ENCODE measurements at places on chromosomes 2 and 18.

DNA sequence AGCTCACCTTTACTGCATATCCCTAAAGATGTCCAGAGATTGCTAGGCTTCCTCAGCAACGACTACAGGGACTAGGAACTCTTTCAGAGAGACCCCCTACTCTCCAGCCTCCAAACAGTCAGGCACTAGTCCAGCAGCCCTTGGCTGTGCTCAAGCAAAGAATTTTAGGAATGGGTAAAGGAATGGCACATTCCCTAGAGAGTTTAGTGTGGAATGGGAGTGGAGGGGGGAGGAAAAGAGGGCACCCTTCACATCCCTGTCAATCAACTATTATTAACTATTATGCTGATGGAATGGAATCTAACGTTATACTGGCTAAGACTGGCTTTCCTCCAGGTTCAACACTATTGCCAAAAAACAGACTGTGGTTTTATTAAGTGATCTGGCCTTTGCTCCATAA, 64.8 kb downstream of the IKZF2 start:
- no peak for DNase-seq

- no peak for DNase-seq
Measured at GRCh38 chr2:44959855-44960254, 18.4 kb downstream of the SIX3 start.

GRCh38 chr2:238143239-238143951, 4.9 kb downstream of the KLHL30 start:
- DNase-seq, result no peak

GRCh38 chr2:227366769-227367426, 12.2 kb downstream of the TM4SF20 start:
- DNase-seq, result peak; percentile 74

- no peak for DNase-seq
Measured at GRCh38 chr18:21406116-21406515, 164.1 kb downstream of the GREB1L start.

GRCh38 chr2:11647834-11648600, 22.0 kb downstream of the NTSR2 start:
- DNase-seq, result no peak

GRCh38 chr18:78376046-78376445, 603.6 kb upstream of the SALL3 start:
- peak; percentile 2 for DNase-seq

GRCh38 chr18:74745633-74746403, 148.1 kb downstream of the ZNF407 start:
- no peak for DNase-seq

- DNase-seq, result peak; percentile 34
Measured at GRCh38 chr2:49262801-49263560, 108.7 kb upstream of the FSHR start.

DNA sequence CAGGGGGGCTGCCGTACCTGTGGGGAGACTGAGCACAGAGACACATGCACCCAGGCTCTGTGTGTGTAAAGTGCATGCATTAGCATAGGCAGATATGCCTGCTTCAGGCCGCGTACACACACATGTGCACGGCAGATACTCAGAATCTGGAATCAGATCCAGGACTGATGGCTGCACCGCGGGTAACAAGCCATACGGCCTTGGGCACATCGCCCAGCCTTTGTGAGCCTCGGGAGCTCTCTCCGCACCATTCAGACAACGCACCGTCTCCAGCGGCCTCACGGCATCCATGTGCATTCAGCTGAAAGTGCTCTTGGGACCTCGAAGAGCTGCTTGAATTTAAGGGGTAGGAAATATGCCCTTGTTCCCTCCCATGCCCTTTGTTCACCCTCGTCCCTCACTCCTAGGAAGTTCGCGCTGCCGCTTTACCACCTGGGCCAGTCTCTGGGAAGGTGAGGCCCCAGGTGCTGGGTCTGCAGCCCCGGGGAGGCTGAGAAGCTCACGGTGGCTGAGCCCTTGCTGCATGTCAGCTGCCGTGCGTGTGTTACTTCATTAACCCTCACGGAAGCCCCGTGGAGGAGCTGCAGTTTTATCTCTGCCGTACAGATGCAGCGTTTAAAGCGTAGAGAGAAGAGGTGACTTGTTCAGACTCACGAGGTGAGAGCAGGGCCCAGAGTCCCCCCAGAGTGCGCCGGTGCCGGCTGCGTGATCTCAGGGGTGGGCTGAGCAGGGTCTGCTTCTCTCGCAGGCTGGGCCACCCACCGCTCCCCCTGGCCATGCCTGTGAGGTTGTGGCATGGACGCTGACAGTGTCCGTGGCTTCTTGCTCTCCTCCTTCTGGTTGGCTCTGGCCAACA, 377.7 kb upstream of the MYT1L start:
- no peak for DNase-seq

DNA sequence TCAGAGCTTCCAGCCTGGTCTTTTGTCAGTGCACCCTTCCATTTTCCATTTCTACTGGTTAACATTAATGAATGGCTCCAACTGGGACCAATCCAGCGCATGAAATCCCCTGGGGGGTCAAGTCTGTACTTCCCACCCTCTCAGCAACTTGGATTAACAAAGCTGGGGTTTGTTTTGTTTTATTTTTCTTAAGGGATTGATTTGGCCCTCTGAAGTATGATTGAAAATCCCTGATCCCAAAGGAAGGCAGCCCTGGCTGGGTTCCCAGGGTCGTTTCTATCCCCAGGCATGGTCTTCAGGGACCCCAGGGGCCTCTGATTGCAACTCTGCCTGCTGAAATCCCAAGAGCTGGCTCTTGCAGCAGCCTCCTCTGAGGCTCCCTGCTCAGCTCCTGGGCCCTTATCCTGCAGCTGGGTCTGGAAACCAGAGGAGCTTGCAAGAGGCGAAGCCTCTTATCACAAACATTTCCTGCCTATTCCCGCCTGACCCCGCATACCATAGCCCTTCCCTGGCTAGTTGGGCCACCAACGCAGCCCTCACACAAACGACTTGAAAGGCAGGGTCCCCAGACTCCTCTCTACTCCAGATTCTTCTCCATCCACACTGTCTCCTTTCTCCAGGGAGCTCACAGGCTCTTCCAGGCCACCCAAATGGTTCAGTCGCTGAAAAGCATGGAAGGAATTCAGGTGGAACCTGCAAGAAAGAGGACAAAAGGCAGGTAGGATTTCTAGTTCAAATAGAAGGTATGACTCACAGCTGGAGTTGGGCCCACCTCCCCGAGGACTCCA, 109.7 kb upstream of the PKDCC start:
- DNase-seq, result no peak

DNA sequence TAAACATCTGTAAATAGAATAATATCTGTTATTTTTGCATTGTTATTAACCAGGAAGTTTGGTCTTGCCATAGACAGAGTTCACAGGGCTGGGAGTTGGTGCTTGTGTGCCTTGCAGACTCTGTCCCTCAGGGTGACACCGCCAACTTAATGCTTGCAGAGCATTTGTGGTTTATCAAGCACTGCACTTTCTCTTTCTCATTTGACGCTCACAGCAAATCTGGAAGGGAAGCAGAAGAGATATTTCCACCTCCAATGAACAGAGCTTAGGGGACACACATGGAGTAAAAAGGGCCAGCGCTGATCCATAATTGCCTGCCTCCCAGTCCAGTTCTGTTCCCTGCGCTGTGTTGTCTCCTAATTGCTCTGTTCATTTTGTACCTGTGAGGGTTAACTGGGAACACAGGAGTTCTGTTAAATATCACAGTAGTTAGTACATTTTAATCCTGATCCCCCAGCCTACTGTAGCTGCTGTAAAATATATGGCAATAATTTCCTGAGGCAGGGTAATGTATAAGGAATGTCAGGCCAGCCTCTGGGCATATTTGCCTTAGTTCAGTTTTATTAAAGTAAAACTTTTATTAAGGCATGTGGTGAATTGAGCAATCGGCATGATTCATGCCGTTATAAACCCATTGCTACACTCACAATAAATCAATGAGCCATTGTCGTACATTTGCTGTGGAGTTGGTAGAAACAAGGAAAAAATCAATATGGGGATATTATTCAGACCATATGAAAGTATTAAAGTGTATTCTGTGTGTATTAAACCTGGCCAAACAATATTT, 182.5 kb upstream of the OSR1 start:
- no peak for DNase-seq

GRCh38 chr2:68726608-68727367, 7.8 kb upstream of the ARHGAP25 start:
- no peak for DNase-seq

- no peak for DNase-seq
Measured at GRCh38 chr2:147017951-147018645, 826.7 kb upstream of the ACVR2A start.

- peak; percentile 70 for DNase-seq
Measured at GRCh38 chr18:10453806-10454680, at the start of gene APCDD1. APCDD1 (plus strand) TSS chr18:10454635; CDS start chr18:10454982, 347 bp downstream.

DNA sequence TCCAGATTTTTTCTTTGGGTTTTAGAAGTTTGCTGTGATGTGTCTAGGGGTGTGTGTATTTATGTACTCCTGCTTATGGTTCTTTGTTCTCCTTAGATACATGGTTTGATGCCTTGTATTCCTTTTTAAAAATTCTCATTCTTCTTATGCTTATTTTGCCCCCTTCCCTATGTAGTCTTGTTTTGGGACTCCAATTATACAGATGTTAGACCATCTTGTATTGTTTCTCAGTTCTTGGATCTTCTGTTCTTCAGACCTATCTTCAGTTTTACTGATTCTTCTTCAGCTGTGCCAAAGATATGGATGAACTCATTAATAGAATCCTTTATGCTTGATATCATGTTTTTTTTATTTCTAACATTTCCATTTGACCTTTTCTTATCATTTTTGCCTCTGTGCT, 14.2 kb upstream of the MSL3B start:
- no peak for DNase-seq

DNA sequence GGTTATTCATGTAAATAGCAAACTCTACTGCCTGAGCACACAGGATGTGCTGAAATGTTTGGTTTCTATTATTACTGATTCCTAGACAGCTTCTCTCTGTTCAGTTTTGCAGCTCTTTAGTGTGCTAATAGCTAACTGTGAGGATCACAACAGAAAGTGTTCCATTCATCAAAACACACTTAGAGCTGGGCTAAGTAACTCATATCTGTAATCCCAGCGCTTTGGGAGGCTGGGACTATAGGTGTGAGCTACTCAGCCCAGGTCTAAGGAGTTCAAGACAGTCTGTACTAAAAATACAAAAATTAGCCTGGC, 63.2 kb downstream of the MOGAT1 start:
- no peak for DNase-seq

DNA sequence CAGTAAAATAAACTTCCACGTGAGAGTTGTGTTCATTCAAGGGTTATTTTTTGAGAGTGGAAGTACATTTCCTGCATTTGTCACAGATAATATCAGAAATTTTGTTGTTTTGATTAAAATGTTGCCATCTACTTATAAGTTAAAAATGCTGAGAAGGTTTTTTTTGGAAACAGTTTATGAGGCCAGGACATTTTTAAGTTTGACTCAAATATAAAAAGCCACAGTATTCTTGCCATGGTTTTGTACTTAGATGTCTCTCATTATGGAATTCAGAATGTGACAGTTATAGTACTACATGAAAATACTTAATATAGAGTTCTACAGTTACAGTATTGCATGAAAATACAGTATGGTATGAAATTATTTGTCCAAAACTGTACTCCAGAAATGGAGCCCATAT, 44.1 kb downstream of the PDK1 start:
- DNase-seq, result no peak

- no peak for DNase-seq
Measured at GRCh38 chr2:228916416-228917090, 354.5 kb downstream of the PID1 start.

DNA sequence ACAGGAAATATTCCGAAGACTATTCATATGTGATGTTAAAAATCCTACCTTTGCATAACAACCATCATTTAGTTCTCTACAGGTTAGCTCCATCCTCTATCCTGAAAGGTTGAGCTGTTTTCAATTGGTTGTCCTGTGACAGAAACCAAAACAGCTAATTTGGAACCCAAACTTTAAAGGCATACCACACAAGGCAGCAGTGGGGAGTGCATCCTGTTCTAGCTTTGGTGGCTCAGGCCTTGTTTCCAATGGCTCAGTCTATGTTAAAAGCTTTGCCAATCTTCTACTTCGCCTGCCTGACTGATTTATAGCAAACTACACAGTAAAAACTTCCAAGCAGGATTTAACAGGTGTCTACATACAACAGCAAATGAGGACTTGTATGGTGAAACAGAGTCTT, 3.2 kb downstream of the CD226 start:
- DNase-seq, result no peak

DNA sequence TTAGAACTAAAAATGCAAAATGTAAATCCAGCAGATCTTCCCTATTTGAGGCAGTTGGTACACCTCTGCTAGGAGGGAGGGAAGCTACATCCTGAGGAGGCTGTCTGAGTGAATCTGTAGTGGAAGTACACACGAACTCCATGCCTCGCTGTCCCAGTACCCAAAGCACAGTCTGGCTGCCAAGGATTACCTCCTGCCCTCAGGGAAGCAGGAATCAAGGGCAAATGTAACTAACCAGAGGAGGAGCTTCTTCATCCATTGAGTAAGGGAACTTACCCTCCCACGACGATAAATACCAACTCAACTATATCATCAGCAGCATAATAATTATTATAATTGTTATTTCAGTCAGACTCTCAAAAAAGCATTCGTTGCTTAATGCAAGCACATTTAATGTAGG, 2.1 kb downstream of the DHRS9 start:
- DNase-seq, result no peak

DNA sequence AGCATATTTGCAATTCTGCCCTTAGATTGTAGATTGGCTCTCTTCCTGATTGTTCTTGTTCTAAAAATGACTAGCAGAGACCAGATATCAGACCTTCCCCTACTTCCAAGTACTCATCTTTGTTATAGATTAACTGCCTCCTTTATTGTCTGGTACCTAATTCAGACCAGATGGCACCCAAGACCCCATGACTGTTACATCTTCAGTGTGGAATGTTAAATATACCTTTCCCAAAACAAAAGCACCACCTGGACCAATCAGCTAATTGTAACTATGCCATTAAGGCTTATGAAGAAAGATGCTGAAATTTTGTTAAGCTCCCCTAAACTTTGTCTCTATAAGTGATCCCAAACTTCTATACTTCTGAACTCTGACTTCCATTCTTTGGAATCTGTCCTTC, 12.0 kb upstream of the TFPI start:
- DNase-seq, result no peak

DNA sequence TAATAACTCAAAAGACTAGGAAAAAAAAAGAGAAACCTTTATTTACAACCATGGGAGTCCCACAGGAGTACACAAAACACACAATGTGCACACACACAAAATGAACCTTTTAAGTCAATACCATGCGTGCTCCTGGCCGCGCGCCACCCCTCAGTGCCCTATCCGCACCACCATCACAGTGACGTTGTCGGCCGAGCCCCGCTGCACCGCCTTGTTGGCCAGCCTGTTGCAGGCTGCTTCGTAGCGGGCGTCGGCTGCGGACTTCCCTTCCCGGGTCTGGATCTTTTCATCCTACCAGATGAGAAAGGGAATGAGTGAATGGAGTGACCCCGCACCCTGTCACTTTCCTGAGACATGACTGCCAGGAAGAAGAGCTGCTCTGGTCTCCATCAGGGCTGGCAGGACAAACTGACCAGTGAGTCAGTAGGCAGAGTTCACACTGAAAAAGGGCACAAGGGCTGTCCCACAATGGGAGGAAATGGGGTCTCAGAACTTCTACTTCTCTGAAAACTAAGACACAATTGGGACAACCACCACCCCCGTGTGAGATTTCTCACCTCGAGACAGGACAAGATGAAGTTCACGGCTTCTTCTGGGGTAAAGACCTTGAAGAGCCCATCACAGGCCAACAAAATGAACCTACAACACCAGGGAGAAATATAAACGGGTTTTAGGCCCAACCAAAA, 11.8 kb downstream of the ERFE start:
- no peak for DNase-seq

Measured in SK-N-DZ (cell line).